RWPE2 (cell line): ENCODE measurements at places on chromosomes 6 and 20.
A peak's percentile ranks its signal among the peaks of the same experiment; 100 is the strongest.

DNA sequence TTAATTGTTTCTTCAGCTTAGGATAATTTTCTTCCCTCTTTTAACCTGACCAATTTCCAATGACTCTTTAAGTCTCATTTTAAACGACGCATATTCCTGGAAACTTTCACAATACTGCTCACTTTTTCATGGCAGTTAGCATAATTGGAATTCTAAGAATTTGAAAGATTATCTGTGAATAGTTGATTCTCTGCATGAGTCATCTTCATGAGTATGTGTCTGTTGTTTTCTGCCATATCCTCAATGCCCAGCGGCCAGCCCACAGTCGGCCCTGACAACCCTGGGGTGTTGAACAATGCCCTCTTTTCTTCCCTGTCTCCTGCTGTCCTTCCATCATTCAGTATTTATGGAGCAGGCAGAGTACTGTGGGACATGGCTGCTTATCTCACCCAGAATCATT, 554.2 kb downstream of the CDH26 start:
- DNase-seq = no peak
- peak overlapping the region; percentile 52 for H3K27ac ChIP-seq
- peaks cover 38% of the 10 kb centered on the region for H3K27me3 ChIP-seq
- H3K36me3 ChIP-seq = no peaks in the 10 kb centered on the region
- peaks cover 15% of the 10 kb centered on the region for H3K4me1 ChIP-seq
- H3K4me3 ChIP-seq = no peak overlapping the region

DNA sequence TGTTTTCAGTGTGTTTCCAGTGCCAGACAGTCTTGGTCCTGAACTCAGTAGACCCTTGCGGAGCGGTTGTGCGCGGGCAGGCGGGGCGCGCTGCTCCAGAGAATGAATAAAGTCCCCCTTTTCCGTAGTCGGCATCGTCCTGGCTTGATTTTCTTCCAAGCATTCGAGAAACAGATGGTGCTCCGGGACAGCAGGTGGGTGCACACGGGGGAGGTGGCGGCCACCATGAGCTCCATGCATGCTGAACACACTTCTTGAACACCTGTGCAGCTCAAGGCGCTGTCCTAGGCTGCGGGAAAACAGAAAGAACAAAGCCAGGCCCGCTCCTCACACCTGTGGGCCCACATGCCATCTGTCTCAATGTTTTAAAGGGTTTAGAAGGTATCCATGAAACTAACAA, 125.2 kb downstream of the TAF4 start:
- H3K4me3 ChIP-seq = no peak overlapping the region
- H3K4me1 ChIP-seq = no peaks in the 10 kb centered on the region
- DNase-seq = peak; percentile 72
- no peak overlapping the region for H3K27ac ChIP-seq
- no peaks in the 10 kb centered on the region for H3K36me3 ChIP-seq
- H3K27me3 ChIP-seq = no peaks in the 10 kb centered on the region

- no peaks in the 10 kb centered on the region for H3K36me3 ChIP-seq
- no peak overlapping the region for H3K27ac ChIP-seq
- H3K27me3 ChIP-seq = no peaks in the 10 kb centered on the region
Measured at GRCh38 chr6:153237670-153238069, 106.6 kb upstream of the RGS17 start.

- H3K36me3 ChIP-seq = no peaks in the 10 kb centered on the region
- H3K4me3 ChIP-seq = no peak overlapping the region
- H3K27ac ChIP-seq = peak overlapping the region; percentile 79
- peak; percentile 62 for DNase-seq
- no peaks in the 10 kb centered on the region for H3K27me3 ChIP-seq
- peaks cover 23% of the 10 kb centered on the region for H3K4me1 ChIP-seq
Measured at GRCh38 chr6:53112404-53112803, 36.2 kb downstream of the GCM1 start.

DNA sequence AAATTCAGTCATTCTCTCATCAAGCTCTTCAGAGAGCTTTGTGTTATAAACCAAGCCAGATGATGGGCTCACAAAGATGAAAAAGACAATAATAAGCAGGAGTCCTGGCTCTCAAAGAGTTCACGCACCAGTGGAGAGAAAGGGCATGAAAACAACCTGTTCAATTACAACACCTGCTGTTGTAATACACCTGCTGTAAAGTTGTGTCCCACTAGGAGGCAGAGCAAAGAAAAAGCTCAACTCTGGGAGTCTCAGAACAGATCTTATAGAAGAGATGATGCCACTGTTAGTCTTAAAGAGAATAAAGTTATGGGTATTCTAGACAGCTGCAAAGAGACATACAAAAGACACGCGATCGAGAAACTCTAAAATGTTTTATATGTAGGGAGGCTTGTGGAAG, 100.6 kb downstream of the DCDC2 start:
- H3K27ac ChIP-seq = no peak overlapping the region
- H3K36me3 ChIP-seq = no peaks in the 10 kb centered on the region
- no peak overlapping the region for H3K4me3 ChIP-seq
- no peaks in the 10 kb centered on the region for H3K4me1 ChIP-seq
- no peaks in the 10 kb centered on the region for H3K27me3 ChIP-seq
- no peak for DNase-seq

- DNase-seq = peak; percentile 85
- no peaks in the 10 kb centered on the region for H3K27me3 ChIP-seq
- peaks cover 13% of the 10 kb centered on the region for H3K4me1 ChIP-seq
- peak overlapping the region; percentile 58 for H3K27ac ChIP-seq
Measured at GRCh38 chr20:63552481-63553249, 1.3 kb upstream of the FNDC11 start.

DNA sequence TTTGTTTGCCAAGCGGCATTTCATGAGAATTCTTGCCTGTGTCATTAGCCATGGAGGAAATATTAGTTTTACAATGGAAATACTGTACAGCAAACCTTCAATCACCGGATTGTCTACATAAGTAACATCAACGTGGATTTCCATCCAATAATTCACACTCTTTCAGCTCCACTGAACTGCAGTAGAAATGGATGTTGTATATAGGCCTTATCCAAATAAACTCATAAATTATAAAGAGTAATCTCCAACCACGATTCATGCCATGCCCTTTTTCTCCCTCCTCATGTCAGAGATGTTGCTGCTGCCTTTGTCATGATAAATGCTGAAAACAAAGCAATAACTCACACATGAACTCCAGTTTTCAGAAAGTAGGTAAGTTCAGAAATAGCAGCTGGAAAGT, 54.9 kb upstream of the EYS start:
- H3K27ac ChIP-seq = no peak overlapping the region
- H3K4me3 ChIP-seq = no peak overlapping the region
- H3K36me3 ChIP-seq = no peaks in the 10 kb centered on the region
- no peaks in the 10 kb centered on the region for H3K4me1 ChIP-seq
- DNase-seq = no peak
- no peaks in the 10 kb centered on the region for H3K27me3 ChIP-seq

GRCh38 chr6:160774399-160774798, 72.4 kb downstream of the PLG start:
- H3K27me3 ChIP-seq = no peaks in the 10 kb centered on the region
- H3K4me1 ChIP-seq = no peaks in the 10 kb centered on the region
- H3K36me3 ChIP-seq = no peaks in the 10 kb centered on the region
- no peak for DNase-seq

DNA sequence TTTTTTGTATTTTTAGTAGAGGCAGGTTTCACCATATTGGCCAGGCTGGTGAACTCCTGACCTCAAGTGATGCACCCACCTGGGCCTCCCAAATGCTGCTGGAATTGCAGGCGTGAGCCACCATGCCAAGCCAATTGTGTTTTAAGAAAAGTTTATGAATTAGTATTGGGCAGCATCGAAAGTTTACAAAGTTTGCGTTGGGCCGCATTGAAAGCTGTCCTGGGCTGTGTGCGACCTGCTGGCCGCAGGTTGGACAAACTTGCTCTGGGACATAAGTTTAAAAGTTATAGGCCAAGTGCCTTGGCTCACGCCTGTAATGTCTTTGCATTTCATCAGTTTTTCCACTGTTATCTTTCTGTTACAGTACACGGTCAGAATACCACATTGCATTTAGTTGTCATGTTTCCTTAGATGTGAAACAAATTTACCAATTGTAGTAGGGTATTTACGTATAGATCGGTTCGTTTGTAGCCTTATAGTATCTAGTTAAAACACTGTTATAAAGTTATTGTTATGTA, 39.5 kb downstream of the ASXL1 start:
- H3K4me1 ChIP-seq = no peaks in the 10 kb centered on the region
- H3K27ac ChIP-seq = no peak overlapping the region
- no peaks in the 10 kb centered on the region for H3K27me3 ChIP-seq
- H3K36me3 ChIP-seq = peaks cover 48% of the 10 kb centered on the region
- DNase-seq = no peak

GRCh38 chr20:48310305-48310704, 517.5 kb downstream of the PREX1 start:
- no peak overlapping the region for H3K4me3 ChIP-seq
- no peaks in the 10 kb centered on the region for H3K27me3 ChIP-seq
- H3K36me3 ChIP-seq = no peaks in the 10 kb centered on the region

DNA sequence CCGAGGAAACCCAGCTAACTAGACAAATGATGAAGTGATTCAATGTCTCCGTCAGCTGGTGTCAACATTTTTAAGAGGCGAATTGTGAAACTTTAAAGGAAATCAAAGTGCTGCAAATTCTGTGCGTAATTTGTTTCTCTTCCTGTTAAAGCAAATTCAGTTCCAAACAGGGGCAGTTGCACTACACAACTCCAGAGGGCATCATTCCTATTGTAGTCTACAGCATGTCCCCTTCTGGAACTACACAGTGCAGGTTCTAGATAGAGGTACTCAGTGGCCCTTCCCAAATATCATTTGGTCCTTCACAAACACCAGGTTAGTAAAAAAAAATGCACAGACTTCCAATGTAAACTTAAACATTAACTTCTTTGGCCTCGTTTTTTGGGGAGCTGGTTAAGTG, 38.3 kb upstream of the SMLR1 start:
- H3K4me1 ChIP-seq = no peaks in the 10 kb centered on the region
- H3K27me3 ChIP-seq = no peaks in the 10 kb centered on the region
- no peak for DNase-seq
- H3K4me3 ChIP-seq = no peak overlapping the region

GRCh38 chr6:158894193-158894592, 75.0 kb upstream of the EZR start:
- H3K4me3 ChIP-seq = no peak overlapping the region
- no peak for DNase-seq
- peaks cover 10% of the 10 kb centered on the region for H3K4me1 ChIP-seq
- H3K27me3 ChIP-seq = no peaks in the 10 kb centered on the region

- peaks cover 6% of the 10 kb centered on the region for H3K4me1 ChIP-seq
- no peak overlapping the region for H3K4me3 ChIP-seq
- no peaks in the 10 kb centered on the region for H3K27me3 ChIP-seq
- no peaks in the 10 kb centered on the region for H3K36me3 ChIP-seq
- DNase-seq = peak; percentile 73
Measured at GRCh38 chr20:48583801-48584200, 244.0 kb downstream of the PREX1 start.

GRCh38 chr20:16244892-16245291, 328.4 kb downstream of the KIF16B start:
- no peaks in the 10 kb centered on the region for H3K27me3 ChIP-seq
- H3K27ac ChIP-seq = no peak overlapping the region
- H3K4me3 ChIP-seq = no peak overlapping the region
- H3K4me1 ChIP-seq = no peaks in the 10 kb centered on the region

DNA sequence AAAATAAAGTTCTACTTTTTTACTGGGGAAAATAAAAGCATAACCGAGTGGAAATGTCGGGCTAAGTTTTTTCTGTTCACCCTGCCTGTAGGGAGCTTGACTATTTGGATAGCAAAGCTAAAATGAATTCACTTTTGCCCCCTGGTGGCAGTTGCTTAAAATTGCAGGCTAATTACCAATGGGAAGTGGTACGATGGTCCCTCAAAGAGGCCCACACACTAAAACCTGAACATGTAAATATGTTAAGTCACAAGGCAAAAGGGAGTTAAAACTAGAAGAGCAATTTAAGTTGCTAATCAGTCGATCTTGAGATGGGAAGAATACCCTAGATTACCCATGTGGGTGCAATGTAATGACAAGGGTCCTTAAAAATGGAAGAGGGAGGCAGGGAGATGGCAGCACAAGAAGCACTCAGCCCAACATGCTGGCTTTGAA, 916 bp upstream of the SUN5 start:
- H3K36me3 ChIP-seq = no peaks in the 10 kb centered on the region
- H3K4me3 ChIP-seq = no peak overlapping the region
- peaks cover 6% of the 10 kb centered on the region for H3K27me3 ChIP-seq
- no peak overlapping the region for H3K27ac ChIP-seq
- DNase-seq = no peak

- H3K27ac ChIP-seq = no peak overlapping the region
- DNase-seq = no peak
- H3K27me3 ChIP-seq = no peaks in the 10 kb centered on the region
- H3K4me1 ChIP-seq = no peaks in the 10 kb centered on the region
- H3K36me3 ChIP-seq = no peaks in the 10 kb centered on the region
Measured at GRCh38 chr6:37602346-37602745, 95.3 kb downstream of the MDGA1 start.

GRCh38 chr20:38685853-38686473, 38.3 kb upstream of the SLC32A1 start:
- H3K4me1 ChIP-seq = no peaks in the 10 kb centered on the region
- no peak overlapping the region for H3K27ac ChIP-seq

DNA sequence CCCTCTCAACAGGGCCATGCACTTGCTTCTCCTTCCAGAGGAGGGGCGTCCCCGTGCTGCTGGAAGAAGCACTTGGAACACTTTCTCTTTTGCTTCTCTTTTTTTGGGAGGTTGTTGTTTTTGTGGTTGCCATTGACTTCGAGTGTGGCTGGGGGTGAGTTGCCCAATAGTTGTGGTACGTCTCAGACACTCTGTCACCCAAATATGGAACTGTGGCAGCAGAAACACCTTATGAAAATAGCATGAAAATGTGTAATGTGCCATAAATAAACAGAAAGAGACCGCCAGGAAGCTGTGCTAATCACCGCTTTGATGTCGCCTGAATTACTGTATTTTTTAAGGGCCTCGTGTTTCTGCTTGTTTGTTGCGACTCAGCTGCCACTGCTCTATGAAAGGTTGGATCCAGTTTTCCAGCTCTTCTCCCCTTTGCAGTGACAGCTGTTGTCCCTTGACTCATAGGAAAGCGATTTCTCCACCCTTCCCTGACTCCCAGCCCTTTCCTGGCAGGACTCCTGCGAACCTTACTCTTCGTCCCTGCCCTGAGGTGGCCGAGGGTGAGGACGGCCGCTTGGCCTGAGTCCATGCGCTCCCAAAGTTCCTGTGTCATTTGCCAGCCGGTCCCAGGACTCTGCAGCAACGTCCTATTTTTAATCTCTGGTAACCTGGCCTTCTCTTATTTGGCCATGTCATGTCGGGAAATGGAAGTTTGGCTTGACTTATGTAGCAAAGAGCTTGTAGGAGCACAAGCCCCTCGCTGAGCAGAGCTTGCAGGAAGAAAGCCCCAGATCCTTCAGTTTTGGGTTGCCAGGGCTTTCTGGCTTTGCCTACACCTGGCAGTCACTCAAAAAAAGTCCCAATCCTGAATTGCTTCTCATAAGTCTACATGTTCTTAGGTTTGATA, 694.6 kb downstream of the QKI start:
- H3K4me1 ChIP-seq = peaks cover 12% of the 10 kb centered on the region
- H3K36me3 ChIP-seq = no peaks in the 10 kb centered on the region
- H3K27me3 ChIP-seq = no peaks in the 10 kb centered on the region
- H3K27ac ChIP-seq = no peak overlapping the region
